GM13977 (cell line): ENCODE measurements at places on chromosomes 7 and 10.
A peak's percentile ranks its signal among the peaks of the same experiment; 100 is the strongest.

DNA sequence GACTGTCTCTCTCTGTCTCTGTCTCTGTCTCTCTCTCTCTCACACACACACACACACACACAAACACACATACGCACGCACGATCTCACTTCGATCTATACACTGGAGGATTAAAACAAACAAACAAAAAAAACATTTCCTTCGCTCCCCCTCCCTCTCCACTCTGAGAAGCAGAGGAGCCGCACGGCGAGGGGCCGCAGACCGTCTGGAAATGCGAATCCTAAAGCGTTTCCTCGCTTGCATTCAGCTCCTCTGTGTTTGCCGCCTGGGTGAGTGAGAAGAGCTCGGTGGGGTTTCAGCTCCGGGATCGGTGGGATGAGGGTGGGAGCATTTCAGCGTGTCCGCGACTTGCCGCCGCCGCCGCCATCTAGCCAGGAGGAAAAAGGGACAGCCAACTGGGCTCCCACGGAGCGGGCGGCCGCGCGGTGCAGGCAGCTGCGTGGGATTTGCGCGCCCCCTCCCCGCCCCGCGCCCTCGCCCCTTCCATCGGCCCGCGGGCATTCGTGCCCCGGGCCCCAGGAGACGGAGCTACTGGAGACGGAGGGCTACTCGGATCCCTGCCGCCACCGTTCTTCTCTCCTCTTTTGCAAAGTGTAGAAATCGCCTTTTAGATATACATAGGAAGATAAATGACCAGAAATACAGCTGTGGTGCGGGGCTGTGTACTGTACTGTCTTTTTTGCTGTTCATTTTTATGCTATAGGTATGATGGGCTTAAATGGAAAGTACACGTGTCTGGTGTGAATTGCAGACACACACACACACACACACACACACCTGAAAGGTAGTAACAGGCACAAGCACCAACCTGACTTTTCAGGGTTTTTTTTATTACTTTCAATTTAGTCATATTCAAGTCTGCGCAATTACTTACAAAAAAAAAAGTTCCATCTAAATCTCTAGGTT lies 581 bp downstream of the PTPRZ1 start:
- DNase-seq, result no peak

GRCh38 chr10:118940386-118940785 lies 89.1 kb upstream of the NANOS1 start:
- no peak for DNase-seq

DNA sequence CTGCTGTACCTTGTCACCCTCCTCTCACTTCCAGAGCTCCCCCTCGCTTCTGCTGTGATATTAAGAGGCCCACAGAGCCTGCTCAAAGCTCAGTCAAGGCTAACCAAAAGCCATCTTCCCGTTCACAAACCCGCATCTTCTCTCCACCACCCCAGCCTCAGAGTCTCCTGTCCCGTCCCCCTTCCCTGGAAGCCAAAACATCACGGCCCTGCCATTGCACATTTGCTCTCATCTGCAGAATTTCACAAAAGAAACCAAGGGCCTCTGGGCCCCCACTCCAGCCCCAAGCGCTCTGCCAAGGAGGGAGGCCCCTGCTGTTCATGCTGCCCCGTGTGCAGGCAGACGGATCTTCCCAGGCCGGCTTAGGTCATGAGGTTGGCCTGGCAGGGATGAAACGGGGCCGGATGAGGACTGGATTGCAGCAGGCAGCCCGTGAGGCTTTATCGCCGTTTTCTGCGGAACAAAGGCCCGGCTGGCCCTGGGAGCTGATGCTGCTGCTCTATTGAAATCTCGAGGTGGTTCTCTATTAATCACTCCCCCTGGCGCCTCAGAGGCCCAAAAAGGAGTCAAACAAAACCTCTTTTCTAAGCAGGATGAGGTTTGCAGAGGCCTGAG lies 31.6 kb upstream of the FOXK1 start:
- no peak for DNase-seq

- no peak for DNase-seq
These were observed 82.9 kb upstream of the APBB1IP start for GRCh38 chr10:26355241-26355640.

- DNase-seq, result no peak
These were observed 31.1 kb downstream of the CPVL start for GRCh38 chr7:29115130-29115687.

DNA sequence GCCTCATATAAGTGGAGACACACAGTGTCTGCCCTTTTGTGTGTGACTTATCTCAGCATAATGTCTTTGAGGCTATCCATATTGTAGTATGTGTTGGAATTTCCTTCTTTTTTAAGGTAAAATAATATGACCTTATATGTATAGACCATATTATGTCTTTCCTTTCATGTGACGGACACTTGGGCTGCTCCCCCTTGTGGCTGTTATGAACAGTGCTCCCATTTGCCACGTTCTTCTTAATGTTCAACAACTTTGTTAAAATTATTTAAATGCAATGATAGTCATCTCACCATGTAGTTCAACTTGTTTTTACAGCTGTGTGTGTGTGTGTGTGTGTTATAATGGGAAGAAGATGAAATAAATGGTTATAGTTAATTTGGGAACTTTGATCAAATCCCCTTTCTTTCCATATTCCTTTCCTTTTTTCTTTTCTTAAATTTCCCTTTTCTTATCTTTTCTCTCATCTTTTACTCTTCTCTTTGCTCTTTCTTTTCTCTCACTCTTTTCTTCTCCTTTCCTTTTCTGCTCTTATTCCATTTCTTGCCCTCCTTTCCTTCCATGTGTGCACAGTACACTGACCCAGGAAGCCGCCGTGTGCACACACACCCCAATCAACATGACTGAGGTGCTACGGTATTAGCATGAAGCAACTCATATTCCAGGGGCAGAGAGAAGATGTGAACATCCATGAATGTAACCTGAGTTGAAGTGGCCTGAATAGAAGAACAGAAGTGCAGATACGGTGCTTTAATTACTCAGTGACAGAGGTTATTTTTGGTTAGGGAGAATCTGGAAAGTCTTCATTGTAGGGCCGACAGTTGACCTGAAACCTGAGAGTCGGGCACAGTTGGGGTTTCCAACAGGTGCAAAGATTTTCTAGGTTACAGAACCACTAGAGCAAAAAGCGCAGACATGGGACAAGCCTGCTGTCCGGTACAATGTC lies 596.6 kb downstream of the SDK1 start:
- peak; percentile 38 for DNase-seq

DNA sequence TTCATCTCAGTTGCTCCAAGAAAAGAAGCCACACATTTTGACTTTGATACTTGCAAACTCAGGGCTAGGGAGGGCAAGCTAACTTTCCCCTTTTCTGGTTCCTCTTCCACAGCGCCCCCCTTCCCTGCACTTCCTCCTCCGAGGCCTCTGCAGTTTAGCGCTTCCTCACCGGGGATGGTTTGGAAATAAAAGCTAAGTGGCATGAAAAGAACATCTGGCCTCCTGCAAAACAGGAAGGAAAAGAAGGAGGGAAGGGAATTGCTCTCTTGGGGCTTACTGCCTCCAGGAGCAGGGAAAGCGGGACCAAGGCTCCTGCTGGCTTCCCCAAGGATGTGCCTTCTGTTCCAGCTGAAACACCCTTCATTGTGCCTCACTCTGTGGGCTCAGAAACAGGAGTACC lies 42.3 kb downstream of the PRKCQ start:
- DNase-seq, result no peak
